ENCODE measurements at places on chromosomes 11 and 22.

GRCh38 chr22:34934261-34934660 is 131.7 kb upstream of the ISX start:
- no peak for DNase-seq

GRCh38 chr11:2328656-2329354 is 27.0 kb downstream of the TSPAN32 start:
- DNase-seq = no peak

DNA sequence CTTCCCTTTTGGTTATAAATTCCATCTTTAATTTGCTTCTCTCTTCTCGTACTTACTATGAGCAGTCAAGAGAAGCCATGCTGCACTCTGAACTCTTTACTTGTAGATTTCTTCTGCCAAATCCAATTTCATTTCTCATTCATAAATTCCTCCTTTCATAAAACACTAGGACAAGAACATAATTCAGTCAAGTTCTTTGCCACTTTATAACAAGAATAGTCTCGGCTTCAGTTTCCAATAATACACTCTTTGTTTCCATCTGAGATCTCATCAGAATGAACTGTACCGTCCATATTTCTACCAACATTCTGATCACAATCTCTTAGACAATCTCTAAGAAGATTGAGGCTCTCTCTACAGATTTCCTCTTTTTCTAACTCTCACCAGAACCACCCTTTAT is 25.1 kb downstream of the IZUMO1R start:
- DNase-seq = no peak

DNA sequence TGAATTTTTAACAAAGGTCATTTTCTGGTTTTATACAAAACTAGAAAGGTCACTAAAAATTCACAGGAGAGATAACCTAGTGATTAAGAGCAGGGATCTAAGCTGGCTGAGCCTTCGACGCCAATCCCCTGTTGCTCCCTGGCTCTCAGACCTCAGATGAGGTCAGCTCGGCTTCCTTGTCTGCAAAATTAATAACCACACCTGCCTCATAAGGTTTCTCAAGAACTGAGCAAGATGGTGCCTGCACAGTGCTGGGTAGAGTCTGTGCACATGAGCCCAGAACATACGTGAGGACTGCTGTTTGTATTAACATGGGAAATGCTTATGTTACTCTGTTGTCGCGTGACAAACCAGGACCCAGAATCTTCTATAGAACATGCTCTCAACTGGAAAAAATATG is 24.4 kb upstream of the CD5 start:
- DNase-seq = no peak

GRCh38 chr11:69818603-69819441 is at the start of gene FGF3:
Gene FGF3 (minus strand): TSS chr11:69819416. CDS start chr11:69818933, 483 bp downstream.
- no peak for DNase-seq

DNA sequence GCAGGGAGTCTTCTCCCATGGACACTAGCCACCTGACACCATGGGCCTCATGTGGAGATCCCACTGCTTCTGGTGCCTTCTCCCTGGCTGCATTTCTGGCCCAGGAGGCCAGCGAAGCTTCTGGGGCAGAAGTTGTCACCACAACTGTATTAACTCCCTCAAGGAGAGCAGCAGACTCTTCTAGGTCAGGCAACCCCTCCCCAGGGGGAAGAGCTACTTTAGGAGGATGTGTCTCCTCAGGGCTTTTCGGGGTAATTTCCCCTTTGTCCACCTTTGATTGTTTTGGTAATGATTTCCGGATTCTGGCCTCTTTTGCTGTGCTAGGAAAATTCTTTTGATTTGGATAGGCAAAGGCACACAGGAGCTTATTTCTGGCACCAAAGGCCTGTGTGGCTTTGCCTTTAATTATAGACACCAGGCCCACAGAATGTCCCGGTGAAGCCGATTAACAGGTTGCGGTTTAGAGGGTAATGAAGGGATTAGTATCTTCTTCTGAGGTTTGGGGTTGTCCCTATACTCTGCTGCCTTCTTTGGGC is 8.9 kb upstream of the UCP2 start:
- DNase-seq = no peak

GRCh38 chr11:74559934-74560309 is 32.5 kb upstream of the POLD3 start:
- no peak for DNase-seq

GRCh38 chr11:199782-200181 is 6.9 kb downstream of the SCGB1C1 start:
- DNase-seq = no peak

DNA sequence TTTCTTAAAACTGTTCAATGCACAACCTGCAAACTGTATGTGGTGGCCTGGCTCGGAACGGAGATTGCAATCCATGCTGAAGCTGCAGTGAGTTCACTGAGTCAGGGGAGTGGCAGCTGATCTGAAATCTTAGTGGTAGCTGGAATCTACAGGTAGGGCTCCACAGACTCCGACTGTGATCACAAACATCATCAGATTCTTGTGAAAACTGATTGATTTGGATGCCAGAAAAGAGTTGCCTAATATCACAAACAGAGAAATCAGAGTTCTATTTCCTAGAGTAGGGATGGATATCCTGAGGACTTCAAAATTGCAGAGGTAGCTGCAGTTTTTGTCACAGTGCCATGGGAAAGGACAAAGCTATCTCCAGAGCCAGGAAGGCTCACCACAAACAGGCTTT is 57.5 kb upstream of the SC5D start:
- no peak for DNase-seq

GRCh38 chr11:60910711-60911380 is 3.1 kb upstream of the TMEM109 start:
- no peak for DNase-seq

DNA sequence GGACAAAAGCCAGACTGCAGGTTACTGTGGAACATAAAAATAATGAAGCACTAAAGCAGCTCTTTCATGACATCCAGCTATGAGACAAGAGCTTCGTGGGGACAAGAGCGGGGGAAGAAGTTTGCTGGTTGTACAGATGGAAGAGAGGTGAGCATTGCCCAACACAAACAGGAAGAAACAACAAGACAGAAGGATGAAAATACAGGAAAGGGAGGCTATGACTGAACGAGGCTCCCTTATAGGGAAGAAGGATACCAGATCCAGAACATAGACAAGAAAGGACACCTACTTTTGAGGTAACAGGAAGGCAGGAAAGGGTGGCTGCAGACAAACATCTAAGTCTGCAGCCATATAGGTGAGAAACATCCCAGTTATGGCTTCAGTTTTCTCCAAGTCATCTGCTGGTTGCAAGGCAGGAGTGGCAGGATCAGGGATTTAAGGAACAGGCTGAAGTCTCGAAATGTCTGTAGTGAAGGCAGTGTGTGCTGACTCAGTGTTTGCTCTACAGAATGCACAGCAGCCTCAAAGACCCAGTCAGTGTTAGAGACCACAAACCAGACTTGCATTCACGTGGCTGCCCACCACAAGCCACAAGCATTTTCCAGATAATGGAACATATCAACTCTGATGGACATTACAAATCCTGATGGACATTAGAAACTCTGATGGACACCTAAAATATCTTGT is 1.9 kb downstream of the CLTCL1 start:
- DNase-seq = no peak

DNA sequence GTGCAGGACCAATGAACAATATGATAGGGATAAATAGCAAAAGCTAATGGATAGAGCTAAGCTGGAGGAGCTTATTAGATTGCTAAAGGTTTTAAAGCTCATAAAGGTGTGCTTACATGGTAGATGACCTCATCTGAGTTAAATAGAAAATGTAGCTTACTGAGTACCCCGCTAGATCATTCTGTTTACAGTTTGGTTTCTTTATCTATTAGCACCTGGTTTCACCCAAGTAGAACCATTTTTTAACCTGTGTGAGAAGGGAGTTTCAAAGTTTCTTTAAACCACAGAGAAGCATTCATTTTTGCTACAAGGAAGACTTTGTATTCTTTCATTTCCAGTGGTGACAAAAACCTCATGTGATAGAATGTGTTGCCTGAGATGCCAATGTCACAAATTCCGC is 1778.0 kb downstream of the LRRC4C start:
- DNase-seq = no peak

- DNase-seq = no peak
Observed at GRCh38 chr11:110069158-110069737, 23.9 kb upstream of the ZC3H12C start.

- no peak for DNase-seq
Observed at GRCh38 chr11:115659061-115659963, 155.1 kb upstream of the CADM1 start.

GRCh38 chr11:109929308-109929707 is 163.9 kb upstream of the ZC3H12C start:
- DNase-seq = no peak

DNA sequence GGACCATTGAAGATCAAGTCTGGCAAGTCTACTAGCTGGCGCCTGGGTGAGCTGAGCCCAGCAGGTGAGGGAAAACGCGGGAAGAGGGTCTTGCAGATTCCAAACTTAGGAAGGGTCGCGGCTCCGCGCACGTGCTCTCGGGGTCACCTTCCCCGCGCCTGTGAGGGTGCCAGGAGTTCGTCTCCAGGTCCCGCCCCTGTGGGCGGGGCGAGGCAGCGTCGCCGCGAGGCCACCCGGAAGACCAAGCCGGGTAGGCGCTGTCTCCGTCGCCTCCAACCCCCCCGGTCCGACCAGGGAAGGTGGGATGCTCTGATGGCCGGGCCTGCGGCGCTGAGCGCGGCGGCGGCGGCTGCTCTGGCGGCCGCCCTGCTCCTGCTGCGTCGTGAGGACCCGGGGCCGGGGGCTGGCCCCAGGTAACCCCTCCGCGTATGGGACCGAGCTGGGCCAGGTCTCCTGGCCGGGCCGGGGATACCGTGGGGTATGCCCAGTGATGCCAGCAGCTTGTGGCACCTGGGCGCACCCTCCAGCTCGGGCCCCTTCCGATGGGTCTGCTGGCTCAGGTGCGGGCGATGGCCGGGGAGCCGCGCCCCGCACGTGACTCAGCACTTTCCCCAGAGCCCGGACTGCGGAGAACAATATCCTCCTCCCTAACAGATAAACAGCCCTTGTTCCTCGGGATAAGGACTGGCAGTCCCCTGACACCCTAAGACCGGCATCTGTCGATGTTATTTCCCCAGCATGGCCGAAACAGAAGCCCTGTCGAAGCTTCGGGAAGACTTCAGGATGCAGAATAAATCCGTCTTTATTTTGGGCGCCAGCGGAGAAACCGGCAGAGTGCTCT is at the start of gene HTATIP2:
Gene HTATIP2, plus strand, starts transcription at position 215 of the 841 bp plus-strand sequence. Its CDS starts 524 bp downstream, at position 739.
- DNase-seq = peak; percentile 73

DNA sequence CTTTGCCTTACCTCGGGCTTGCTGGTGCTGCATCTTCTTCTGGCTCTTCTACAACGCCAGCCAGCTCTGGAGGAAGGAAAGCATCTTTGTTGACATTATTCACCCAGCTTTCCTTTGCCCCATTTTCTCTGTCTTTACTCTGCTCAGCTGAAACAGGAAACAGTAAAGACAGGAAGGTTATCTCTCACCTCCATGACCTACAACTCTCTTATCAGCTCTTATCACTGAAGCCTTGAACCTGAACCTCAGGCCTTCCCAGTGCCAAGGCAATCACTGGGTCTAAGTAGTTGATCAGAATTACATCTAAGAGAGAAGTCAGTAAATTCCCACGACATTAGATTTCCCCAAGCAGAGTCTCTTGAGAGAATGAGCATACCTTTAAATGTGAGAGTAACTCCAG is 59.6 kb upstream of the CCDC89 start:
- DNase-seq = no peak

- DNase-seq = no peak
Observed at GRCh38 chr22:28931844-28932567, 48.6 kb downstream of the ZNRF3 start.

- no peak for DNase-seq
Observed at GRCh38 chr11:1744891-1745700, 5.3 kb downstream of the IFITM10 start.

DNA sequence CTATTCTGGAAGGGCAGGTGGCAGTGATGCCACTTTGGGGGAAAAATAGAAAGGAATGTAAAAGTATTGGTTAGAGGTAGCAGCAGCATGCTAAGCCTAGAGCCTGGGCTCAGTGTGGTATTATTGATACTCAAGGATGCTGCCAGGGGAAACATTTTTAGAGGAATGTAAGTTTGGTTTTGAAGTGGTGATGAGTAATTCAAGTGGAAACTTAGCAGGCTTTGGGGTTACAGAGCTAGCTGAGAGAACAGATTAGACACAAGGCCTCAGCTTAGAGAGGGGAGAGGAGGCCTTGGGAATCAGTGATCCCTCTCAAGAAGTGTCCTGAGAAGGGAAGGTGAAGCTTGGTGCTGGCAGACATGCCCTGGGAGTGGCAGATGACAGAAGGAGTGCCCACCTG is 32.9 kb upstream of the DDI1 start:
- no peak for DNase-seq

DNA sequence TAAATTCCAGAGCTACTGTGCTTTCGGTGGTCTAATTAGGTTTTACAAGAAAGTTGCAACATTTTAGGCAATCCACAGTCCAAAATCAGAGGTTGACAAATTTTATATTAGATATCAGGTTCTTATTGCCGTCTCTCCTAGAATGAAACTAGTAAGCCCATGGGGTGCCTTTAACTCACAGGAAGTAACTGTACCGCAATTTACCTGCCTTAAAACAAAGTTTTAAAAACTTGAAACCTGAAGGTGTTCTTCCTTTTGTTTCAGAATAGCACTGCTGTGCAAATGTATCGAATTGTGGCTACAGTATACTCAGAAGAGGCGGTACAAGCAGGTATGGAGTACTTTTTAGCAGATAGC is 77.2 kb downstream of the PISD start:
- no peak for DNase-seq

GRCh38 chr11:122137078-122137793 is 21.2 kb upstream of the BLID start:
- no peak for DNase-seq

DNA sequence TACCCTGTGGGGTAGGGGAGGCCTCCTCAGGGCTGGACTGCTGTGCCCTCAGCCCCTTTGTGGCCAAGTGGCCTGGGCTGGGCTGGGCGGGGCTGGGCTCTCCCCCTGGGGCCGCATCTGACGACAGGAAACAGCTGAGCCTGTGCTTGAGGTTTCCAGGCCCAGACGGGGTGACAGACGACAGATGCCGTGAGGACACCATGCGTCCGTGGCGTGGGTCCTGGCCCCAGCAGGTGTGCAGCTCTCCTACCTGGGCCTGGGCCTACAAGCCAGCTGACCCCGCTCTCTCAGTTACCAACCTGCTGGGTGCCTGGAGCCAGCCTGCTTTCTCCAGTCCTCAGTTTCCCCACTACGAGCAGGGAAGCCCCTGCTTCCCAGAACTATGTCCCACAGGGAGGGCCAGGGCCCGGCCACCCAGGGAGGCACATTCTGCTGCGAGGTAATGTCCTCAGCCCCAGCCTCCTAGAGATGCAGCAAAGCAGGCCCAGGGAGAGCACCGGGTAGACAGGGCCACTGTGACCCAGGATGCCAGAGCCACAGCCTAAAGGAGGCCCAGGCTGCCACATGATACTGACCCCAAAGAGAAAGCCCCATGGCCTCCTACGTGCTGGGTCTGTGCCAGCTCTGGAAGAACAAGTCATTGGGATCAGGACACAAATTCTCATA is 181.3 kb downstream of the IGLL1 start:
- DNase-seq = no peak
